SJCRH30 (cell line): ENCODE measurements at places on chromosomes 7 and 10.

DNA sequence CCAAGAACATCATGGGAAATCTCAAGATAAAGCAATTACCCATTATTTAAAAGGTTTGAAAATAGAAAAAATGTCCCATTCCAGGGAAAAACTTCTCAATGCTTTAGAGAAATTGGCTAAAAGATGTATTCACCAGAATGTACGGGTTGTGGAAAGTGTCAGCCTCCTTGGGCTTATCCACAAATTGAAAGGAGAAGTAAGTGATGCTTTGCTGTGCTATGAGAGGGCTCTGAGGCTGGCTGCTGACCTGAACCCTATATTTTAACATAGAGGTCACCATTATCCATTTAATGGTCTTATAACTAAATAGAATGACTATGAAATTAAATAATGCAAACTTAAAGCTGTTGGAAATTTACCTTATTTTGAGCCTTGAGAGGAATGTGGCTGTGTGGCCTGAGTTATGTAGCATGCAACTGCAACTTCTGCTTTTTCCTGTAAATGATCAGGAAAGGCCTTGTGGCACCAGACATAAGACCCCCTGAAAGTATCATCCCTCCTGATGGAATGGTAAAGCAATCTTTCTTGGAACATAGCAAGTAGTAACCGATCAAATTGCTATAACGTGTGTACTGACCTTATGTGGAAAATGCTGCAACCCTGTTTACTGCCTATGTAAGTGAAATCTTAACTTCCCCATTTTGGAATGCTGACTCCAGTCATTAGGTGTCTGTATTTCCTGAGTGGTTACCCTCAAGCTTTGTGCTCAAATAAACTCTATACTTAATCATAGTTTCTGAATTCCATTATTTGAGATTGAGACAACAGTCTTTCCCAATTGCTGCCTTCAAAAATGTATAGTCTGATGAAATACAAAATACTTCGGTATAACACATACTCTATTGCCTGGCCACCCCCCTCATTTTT is 6.9 kb downstream of the IFIT1B start:
- H3K27me3 ChIP-seq, result no peaks in the 10 kb centered on the region
- no peak for DNase-seq
- no peaks in the 10 kb centered on the region for H3K4me1 ChIP-seq
- H3K27ac ChIP-seq, result no peak overlapping the region
- no peak overlapping the region for H3K4me3 ChIP-seq

DNA sequence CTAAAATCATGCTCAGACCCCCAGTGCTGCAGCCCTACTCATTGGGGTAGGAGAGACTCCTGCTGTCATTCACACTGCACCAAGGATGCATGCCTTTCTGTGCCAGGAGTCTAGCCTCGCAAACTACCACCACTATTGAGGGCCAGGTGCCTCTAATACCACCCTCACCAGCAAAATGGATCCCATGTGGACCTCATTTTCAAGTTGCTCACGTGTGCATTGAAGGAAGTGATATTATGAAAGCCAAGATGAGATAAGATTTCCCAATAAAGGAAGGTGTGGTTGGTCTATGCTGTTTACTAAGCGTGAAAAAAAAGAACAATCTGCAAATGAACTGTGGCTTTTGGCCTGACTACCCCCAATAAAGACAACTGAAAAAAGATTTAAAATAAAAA is 7.2 kb upstream of the LAMTOR4 start:
- no peaks in the 10 kb centered on the region for H3K36me3 ChIP-seq
- no peaks in the 10 kb centered on the region for H3K4me1 ChIP-seq
- no peak for DNase-seq
- no peak overlapping the region for H3K27ac ChIP-seq
- no peaks in the 10 kb centered on the region; the same call in 1 of the 2 replicates for H3K27me3 ChIP-seq
- H3K4me3 ChIP-seq, result no peak overlapping the region

- H3K27ac ChIP-seq, result no peak overlapping the region
- H3K4me3 ChIP-seq, result no peak overlapping the region
- no peaks in the 10 kb centered on the region for H3K36me3 ChIP-seq
These were observed 669.4 kb downstream of the INHBA start for GRCh38 chr7:41033500-41033899.

- no peak for DNase-seq
- H3K36me3 ChIP-seq, result no peaks in the 10 kb centered on the region
- H3K4me1 ChIP-seq, result no peaks in the 10 kb centered on the region
- no peaks in the 10 kb centered on the region for H3K27me3 ChIP-seq
- no peak overlapping the region for H3K4me3 ChIP-seq
- no peak overlapping the region for H3K27ac ChIP-seq
These were observed 560.8 kb upstream of the CELF2 start for GRCh38 chr10:10456856-10457255.

DNA sequence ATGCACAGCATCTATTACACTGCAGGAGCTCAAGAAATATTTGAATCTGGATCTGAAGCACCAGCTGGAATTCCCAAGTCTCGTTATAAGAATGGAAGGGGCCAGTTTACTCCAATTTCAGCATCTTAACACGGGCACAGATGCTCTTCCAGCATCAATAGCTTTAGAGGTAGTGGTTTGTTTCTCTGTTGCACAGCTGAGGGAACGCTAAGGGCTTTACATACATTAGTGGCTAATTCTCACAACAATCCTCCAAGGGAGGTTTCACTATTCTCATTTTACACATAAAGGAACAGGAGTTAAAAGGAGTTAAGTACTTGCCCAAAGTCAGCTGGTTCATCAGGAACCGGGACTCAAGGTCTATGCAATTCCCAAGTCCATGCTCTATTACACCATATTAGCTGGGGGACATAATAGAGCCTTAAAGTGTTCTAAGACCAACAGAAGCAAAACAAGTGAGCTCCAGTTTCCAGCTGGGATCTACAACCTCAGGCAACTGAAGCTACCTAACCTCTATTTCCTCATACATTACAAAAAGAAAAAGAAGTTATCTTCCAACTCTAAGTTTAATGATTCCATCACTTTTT is 9.9 kb downstream of the XPNPEP1 start:
- no peaks in the 10 kb centered on the region for H3K27me3 ChIP-seq
- H3K4me1 ChIP-seq, result peaks cover 18% of the 10 kb centered on the region
- H3K27ac ChIP-seq, result no peak overlapping the region

DNA sequence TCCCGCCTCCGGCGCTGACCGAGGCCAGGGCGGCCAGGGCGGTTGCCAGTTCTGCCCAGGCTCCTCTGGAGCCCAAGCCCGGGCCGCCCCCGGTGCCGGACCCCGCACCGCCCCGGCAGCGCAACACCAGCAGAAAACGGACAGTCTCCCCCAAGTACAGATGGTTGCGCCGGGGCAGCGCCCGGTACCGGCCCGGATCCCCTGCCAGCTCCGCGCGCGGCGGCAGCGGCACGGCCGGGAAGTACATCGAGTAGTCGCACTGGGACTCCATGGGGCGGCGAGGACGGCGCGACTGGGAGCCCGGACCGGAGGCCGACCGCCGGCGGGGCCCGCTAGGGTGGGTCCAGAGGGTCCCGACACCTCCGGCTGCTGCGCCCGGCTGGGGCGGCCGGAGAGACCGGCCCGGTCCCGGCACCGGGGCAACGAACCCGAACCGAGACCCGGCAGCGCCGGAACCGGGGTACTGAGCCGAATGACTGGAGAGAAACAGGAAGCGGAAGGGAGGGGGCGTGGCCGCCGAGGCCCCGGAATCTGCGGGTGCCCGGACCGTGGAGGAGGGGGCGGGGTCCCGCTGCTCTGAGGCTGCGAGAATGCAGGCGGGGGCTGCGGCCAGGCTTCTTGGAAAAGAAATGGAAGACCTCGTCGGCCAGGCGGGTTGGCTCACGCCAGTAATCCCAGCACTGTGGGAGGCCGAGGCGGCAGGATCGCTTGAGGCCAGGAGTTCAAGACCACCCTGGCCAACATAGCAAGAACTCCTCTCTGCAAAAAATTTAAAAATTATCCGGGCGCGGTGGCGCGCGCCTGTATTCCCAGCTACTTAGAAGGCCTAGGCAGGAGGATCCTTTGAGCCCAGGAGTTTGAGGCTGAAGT is at the start of gene TRAPPC14:
TSS of gene TRAPPC14 (minus strand) at position 495 of the 870 bp plus-strand sequence. CDS start at position 271, 224 bp downstream.
- H3K4me3 ChIP-seq, result peak within 1 kb of the TSS; percentile 100
- H3K27ac ChIP-seq, result peak within 1 kb of the TSS; percentile 53
- H3K27me3 ChIP-seq, result no peaks in the 10 kb centered on the region
- peaks cover 3% of the 10 kb centered on the region; the same call in 1 of the 2 replicates for H3K4me1 ChIP-seq
- DNase-seq, result peak; percentile 93

- no peaks in the 10 kb centered on the region for H3K4me1 ChIP-seq
- DNase-seq, result no peak
These were observed 162.5 kb downstream of the GPR37 start for GRCh38 chr7:124603066-124603465.
